Stimulated activated CD4-positive, alpha-beta T cell treated with anti-CD3 and anti-CD28 coated beads, Interleukin-2, amount 100 ng/mL, for 24 hours (primary cell): ENCODE measurements at places on chromosomes 2 and 18.

- DNase-seq: no peak
Observed at GRCh38 chr2:190587106-190587505, 52.6 kb upstream of the NEMP2 start.

GRCh38 chr18:57426187-57426586 is 9.0 kb upstream of the ONECUT2 start:
- no peak for DNase-seq

DNA sequence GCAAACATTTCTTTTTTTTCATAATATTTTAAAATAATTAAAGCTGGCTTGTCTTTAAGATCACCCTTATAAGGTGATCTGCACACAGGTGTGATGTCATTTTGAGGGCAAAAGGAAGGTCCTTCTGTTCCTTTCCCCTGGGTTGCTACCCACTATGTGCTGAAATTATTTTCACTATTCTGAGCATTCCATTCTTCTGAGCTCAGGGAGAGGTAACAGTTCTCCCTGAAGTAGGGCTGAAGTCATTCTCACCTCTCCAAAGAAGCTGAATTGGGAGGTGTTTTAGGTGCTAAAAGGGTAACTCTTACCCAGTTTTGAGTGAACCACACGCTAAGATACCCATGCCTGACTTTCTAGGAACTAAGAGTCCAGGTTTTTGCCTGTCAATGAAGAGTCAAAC is 247.6 kb downstream of the SLC4A3 start:
- DNase-seq: no peak

GRCh38 chr2:2123238-2123637 is 207.8 kb downstream of the MYT1L start:
- DNase-seq: no peak

DNA sequence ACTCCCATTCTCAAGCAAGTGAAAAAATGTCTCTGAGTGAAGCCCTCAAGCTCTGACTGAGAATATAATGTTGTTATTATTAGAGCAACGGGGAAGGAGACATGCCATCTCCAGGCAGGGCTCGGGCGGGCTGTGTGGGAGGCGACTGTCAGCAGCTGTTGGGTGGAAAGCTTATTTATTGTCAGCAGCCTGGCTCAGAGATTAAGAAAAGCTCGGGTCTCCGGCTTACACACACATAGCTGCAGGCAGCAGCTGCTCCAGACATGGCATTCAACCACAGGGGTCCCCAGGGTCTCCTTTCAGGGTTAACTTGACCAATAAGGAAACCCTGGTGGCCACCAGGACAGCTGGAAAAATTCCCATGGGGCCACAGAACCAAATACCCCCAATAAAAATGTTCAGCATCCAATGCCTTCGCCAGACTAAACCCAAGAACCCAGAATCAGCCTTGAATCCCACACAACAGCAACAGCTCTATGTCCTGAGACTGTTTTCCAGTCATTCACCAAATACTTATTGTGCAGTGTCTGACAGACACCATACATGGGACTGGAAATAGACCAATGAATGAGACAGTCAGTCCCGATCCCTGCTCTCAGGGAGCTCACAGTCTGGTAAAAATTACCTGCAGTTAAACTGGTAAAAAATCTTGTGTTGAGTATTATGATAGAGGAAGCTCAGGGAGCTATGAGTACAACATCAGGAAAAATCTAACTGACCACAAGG is 70.5 kb upstream of the RTN4 start:
- DNase-seq: no peak

DNA sequence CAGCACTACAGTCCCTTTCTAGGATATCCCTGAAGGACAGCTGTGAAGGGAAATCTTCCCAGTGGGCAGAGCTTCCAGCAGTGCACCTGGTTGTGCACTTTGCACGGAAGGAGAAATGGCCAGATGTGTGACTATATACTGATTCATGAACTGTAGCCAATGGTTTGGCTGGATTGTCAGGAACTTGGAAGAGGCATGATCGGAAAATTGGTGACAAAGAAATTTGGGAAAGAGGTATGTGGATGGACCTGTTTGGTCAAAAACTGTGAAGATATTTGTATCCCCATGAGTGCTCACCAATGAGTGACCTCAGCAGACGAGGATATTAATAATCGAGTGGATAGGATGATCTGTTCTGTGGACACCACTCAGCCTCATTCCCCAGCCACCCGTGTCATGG is 582.2 kb downstream of the CPS1 start:
- DNase-seq: no peak

DNA sequence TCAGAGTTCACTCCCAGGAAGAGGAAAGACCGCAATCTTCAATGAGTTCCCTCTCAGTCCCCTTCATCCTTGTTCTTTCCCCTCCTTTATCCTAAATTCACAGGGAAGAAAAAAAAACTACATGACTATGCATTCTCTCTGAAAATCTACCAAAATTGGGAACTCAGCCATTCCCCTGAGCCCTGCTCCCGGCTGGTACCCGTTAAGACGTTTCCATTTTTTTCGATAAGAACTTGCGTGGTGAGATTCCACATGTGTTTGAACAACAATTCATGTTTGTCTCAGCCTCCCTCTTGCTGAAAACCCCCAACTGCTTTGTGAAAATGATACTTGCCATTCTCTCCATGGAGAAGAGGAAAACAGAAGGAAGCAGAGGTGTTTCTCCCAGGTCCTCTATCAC is 318.7 kb upstream of the ID2 start:
- DNase-seq: no peak
